ENCODE measurements at places on chromosomes 5 and 9.

- peak; percentile 0 for DNase-seq
These were observed 324.8 kb downstream of the CYLC2 start for GRCh38 chr9:103319979-103320378.

- no peak for DNase-seq
These were observed 401.2 kb downstream of the IRX1 start for GRCh38 chr5:3996707-3997336.

DNA sequence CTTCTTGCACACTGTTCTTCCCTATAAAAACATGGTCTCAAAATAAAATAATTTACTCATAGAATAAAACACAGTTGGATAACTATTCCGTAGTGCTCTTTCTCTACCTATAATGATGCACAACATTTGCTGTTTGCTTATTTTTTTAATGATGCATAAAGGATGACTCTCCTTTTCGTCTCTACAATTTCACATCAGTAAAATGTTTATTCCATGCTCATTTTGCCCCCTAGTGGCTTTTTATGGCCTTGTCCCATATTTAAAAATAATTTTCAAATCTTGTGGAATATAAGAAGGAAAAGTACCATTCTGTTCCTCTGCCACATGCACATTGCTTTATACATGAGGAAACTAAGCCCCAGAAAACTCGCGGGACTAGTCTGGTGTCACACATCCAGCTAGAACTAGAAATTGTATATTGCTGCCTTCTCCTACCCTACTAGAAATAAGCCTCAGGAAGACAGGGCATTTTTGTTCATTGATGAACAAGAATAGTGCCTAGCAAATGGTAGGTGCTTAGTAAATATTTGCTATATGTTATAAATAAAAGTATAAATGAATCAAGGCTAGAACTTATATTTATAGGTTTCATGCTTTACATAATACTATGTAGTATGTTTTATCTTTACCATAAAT is 12.7 kb downstream of the KCTD16 start:
- peak; percentile 43 for DNase-seq

DNA sequence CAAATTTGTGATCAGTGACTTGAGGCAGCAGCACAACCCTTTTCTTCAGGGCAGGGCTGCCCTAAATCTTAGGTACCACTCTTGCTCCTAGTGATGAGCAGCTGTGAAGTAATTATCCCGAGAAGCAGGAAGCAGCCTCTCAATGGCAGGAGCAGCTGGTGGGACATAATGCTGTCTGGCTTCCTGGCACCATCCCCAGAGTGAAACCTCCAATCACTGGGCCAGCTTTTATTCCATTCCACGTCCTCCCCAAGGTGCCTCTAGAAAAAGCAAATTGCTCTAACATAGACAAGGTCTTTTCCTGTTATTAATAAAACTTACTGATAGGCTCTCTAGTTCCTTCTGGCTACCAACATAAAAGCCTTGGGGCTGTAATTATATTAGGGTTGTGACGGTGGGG is 154.0 kb downstream of the FRMD3 start:
- no peak for DNase-seq

All from hematopoietic multipotent progenitor cell (in vitro differentiated cells).